ENCODE measurements at places on chromosomes 5 and 9. TPM values are rescaled to one million over a fixed set of nuclear protein-coding genes. Genes with fewer than 3 reads are reported as not detected.

ZNF354C gene
- total RNA-seq = 7.0 TPM

DNA sequence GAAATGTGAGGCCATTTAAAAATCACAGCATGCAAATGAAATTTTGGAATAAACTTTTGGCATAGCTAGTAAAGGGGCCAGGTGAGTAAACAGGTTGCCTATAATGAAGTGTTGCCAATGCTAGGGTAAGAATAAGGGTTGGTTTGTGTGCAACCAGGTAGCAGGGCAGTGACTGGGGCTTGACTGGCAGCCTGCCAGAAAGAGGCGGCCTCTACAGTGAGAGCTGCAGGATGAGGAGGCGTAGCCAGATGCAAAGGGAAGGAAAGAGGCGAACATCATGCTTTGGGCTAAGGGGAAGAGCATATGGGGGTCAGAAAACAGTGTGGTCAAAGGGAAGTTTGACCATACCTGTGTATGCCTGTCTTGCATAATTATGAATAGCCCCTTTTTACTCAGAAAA, 70.6 kb downstream of the MAST4 start:
- peak; percentile 16 for DNase-seq
- H3K4me3 ChIP-seq = no peak overlapping the region
- H3K36me3 ChIP-seq = no peaks in the 10 kb centered on the region
- peaks cover 12% of the 10 kb centered on the region for H3K27me3 ChIP-seq
- no peaks in the 10 kb centered on the region for H3K4me1 ChIP-seq

DNA sequence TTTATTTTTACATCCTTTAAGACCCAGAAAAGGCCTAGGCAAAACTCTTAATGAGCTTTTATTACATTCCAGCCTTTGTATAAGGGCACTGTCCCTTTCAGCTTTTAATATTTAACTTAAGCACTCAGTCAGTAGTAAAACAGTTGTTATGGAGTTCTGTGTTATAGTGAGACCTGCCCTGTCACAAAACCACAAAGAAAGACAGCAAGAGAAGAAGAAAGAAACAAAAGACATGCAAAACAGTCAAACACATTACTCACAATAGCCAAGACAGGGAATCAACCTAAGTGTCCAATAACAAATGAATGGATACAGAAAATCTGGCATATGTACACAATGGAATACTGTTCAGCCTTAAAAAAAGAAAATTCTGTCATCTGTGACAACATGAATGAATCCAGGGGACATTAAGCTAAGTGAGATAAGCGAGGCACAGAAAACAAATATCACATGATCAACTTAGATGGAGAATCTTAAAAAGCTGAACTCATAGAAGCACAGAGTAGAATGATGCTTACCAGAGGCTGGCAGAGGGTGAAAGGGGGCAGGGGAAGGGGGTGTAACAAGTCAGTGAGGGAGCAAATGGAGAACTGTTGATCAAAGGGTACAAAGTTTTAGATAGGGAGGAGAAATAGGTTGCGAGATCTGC, 63.8 kb upstream of the CCNG1 start:
- H3K4me1 ChIP-seq = no peaks in the 10 kb centered on the region
- no peak overlapping the region for H3K4me3 ChIP-seq
- H3K27ac ChIP-seq = no peak overlapping the region
- H3K27me3 ChIP-seq = no peaks in the 10 kb centered on the region
- no peaks in the 10 kb centered on the region for H3K36me3 ChIP-seq

DNA sequence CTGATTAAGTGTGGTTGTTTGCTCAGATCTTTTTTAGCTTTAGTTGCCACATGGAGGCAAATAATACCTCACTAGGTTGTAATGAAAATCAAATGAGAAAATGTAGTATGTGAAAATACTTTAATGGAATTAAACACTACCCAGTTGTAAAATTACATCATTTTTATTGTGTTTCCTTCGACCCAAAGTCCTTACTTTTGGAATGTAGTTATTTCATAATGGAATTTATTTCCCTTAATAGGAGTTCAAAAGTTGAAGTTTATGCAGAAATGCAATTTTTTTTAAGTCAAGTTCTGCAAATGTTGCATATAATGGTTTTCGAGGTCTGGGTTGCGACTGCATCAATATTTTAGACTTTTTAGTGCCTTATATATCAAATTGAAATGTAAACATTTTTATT, 31.0 kb downstream of the TNPO1 start:
- H3K27ac ChIP-seq = peak overlapping the region; percentile 99
- peak overlapping the region; percentile 99 for H3K4me3 ChIP-seq
- H3K36me3 ChIP-seq = peaks cover 25% of the 10 kb centered on the region
- H3K27me3 ChIP-seq = no peaks in the 10 kb centered on the region
- H3K4me1 ChIP-seq = peaks cover 48% of the 10 kb centered on the region
- no peak for DNase-seq

SLCO6A1 gene
- total RNA-seq = not detected

SLC46A2 gene
- total RNA-seq = not detected

CTNND2 gene
- not detected for total RNA-seq

- H3K27ac ChIP-seq = no peak overlapping the region
- no peaks in the 10 kb centered on the region for H3K4me1 ChIP-seq
- peaks cover 23% of the 10 kb centered on the region for H3K27me3 ChIP-seq
- no peak overlapping the region for H3K4me3 ChIP-seq
- DNase-seq = no peak
Observed at GRCh38 chr5:175809531-175810121, 61.8 kb upstream of the CPLX2 start.

DNA sequence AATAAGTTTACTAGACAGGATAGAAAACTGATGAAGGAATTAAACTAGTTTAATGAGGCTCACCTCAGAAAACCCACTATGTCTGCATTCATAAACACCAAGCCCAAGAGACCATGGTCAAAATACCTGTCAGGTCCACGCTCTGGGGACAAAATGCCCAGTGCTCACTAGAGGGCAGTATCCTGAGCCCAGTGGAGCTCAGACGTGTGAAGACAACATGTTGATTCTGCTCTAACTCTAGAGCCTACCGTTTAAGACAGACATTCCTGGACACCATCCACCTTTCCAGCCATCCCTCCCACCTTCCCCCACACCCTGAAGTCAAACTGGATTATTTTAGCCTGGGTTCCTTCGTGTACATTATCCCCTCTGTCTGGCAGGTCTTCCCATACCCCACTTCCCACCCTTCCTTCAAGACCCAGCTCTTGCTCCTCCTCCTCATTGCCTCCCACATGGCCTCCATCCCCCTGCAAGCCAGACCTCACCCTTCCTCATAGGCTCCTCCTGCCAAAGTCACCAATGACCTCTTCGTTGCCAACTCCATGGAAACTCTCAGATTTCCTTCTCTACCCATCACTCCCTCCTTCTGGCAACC, 142.3 kb upstream of the FSTL4 start:
- H3K4me3 ChIP-seq = no peak overlapping the region
- H3K36me3 ChIP-seq = no peaks in the 10 kb centered on the region
- peaks cover 4% of the 10 kb centered on the region for H3K4me1 ChIP-seq
- peak; percentile 53 for DNase-seq

PCDHAC1 gene
- not detected for total RNA-seq

GRCh38 chr9:125893277-125893676, 146.1 kb downstream of the PBX3 start:
- no peak overlapping the region for H3K27ac ChIP-seq
- DNase-seq = no peak
- peaks cover 20% of the 10 kb centered on the region for H3K27me3 ChIP-seq
- H3K4me1 ChIP-seq = peaks cover 13% of the 10 kb centered on the region

LHX6 gene
- 0.07 TPM for total RNA-seq

GRCh38 chr5:114473541-114473940, 111.7 kb downstream of the KCNN2 start:
- H3K27ac ChIP-seq = no peak overlapping the region
- H3K4me3 ChIP-seq = no peak overlapping the region
- H3K36me3 ChIP-seq = no peaks in the 10 kb centered on the region

GRCh38 chr9:100474082-100474923, 1.4 kb downstream of the TMEFF1 start:
- no peak overlapping the region for H3K27ac ChIP-seq
- H3K27me3 ChIP-seq = peaks cover 27% of the 10 kb centered on the region
- DNase-seq = peak; percentile 17
- H3K4me1 ChIP-seq = peaks cover 3% of the 10 kb centered on the region

REEP2 gene
- 2.9 TPM for total RNA-seq

RNF183 gene
- not detected for total RNA-seq
